Nephron progenitor cell (in vitro differentiated cells): ENCODE measurements at places on chromosomes 11 and 22.

- no peak for DNase-seq
Measured at GRCh38 chr11:46160100-46160499, 38.8 kb upstream of the PHF21A start.

DNA sequence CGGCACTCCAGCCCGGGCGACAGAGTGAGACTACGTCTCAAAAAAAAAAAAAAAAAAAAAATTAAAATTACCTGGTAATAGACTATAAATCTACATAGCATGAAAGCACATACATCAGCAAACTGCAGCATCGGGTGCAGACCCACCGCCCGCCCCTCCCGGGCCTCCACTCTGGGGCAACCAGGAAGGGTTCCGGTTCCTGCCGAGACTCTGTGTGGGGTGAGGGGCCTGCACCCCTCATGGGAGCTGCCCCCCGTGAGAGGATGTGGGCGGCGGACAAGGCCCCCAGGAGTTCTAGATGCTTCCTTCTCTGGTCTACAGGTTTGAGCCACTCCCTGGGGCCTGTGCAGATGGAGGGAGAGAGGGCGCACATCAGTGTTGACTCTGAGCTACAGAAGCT lies 9.1 kb downstream of the DRD4 start:
- DNase-seq: no peak

DNA sequence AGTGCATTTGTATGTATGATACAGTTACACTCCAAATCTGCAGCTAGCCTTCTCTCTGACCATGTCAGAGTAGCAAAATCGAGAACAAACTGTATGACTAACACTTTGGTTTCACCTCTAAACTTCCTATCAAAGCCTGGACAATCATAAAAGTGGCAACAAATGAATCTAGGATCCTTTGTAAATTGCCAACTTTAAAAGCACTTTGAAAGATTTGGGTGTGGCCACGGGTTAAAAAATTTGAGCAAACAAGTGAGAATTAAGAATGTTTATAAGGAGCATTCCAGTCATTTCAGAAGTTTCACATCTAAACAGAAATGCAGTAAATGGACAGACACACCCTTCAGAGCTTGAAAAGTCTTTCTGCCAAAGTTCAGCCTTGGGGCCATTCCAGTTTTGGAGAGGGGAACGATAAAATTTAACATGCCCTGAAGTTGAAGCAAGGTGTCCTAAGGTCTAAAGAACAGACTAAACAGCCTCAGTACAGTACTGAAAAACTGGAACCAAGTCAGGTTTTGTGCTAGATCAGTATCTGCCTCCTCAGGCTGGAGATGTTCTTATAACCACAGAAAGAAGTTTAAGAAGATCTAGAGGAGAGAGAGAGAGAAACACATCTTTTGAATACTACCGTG lies 181.9 kb upstream of the BDNF start:
- no peak for DNase-seq

GRCh38 chr11:60485987-60486386 lies 6.6 kb upstream of the MS4A12 start:
- DNase-seq: peak; percentile 19

GRCh38 chr11:122951211-122951610 lies 30.4 kb downstream of the BSX start:
- DNase-seq: no peak
